NCI-H510A (cell line): ENCODE measurements at places on chromosomes 5 and 9.

GRCh38 chr5:173826086-173826427 lies 62.1 kb upstream of the CPEB4 start:
- DNase-seq: no peak

DNA sequence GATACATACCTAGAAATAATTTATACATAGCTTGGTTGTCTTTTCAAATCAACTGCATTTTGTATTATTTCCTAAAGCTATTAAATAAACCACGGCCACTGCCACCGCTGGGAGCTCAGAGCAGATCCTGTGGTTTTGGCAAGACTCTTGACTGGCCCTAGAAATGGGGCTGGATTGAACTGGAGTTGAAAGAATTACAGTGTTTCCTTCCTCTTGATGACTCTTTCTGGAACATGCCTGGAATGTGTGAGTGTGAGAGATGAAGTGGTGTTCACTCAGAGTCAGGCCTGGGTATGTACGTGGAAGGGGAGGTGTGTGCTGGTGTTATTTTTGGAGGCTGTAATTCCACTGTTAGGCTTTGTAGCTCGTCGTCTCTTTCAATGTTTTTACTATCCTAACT lies 45.9 kb downstream of the TEK start:
- no peak for DNase-seq

DNA sequence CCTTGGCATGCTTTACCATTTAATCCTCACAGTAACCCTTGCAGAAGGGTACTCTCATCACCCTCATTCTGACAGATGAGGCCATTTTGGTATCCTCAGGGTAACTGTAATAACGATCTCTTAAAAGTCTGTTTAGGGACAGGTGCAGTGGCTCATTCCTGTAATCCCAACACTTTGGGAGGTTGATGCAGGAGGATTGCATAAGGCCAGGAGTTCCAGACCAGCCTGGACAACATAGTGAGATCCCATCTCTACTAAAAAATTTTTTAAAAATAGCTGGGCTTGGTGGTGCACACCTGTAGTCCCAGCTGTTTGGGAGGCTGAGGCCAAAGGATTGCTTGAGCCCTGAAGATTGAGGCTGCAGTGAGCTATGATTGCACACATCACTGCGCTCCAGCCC lies 31.8 kb downstream of the CSF1R start:
- DNase-seq: no peak

DNA sequence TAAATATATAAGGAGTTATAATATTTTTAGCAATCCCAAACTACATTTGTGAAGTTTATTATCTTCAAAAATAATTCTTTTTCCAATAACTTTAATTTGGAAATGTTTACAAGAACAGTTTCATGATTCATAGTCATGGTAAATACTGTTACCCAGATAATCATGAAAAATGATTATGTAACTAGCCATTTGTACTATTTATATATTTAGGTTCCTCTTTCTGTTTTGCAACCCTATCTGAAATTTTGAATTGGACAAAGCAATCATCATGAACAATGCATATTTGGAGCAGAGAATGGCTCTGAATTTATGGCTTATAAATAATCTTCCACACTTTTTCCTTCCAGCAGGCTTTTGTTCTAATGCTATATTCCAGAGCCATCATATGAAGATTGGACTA lies 499.7 kb downstream of the SLCO4C1 start:
- no peak for DNase-seq

DNA sequence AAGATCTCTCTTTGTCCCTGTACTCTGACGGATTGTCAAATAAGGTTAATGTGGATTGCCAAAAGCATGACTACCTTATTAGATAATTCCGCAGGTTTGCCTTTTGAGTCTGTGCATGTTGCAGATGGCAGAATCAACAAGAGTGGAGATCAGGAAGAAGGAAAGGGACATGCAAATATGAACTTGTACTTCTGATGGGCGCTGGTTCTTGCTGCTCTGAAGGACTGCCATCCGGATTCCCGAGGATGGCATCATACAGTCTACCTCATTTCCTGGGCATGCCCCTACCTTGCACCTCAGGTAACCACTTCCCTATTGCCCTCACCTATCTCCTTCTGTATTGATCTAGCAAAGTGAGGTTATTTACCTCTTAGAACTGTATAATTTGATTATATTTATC lies 504.2 kb downstream of the ACTL7B start:
- no peak for DNase-seq

GRCh38 chr9:137760426-137760825 lies 117.2 kb upstream of the CACNA1B start:
- no peak for DNase-seq

GRCh38 chr5:34436761-34437501 lies 219.2 kb upstream of the RAI14 start:
- DNase-seq: no peak
